Activated T-helper 2 cell treated with anti-CD3 and anti-CD28 coated beads, Interferon-gamma antibody, Interleukin-2, Interleukin-4, amounts not matched to agents 10 μg/mL and 5 μg/mL and 100 μg/mL, durations not matched to agents 14 hours and 24 hours and 36 hours (primary cell): ENCODE measurements at places on chromosomes 16 and 17. TPM values are rescaled to one million over a fixed set of nuclear protein-coding genes. Genes with fewer than 3 reads are reported as not detected.
A peak's percentile ranks its signal among the peaks of the same experiment; 100 is the strongest.

KRTAP2-3 gene
- total RNA-seq = not detected in 2 replicates

KRT24 gene
- not detected in 2 replicates for total RNA-seq

GRCh38 chr16:18788828-18789514, 1.2 kb downstream of the RPS15A start:
- H3K36me3 ChIP-seq = peaks cover 94% of the 10 kb centered on the region
- no peaks in the 10 kb centered on the region for H3K27me3 ChIP-seq
- peak overlapping the region; percentile 92 for H3K4me3 ChIP-seq
- no peak for DNase-seq

HBQ1 gene
- total RNA-seq = 0.39 and 0.62 TPM in 2 replicates
